Body of pancreas (tissue), 4 donors: ENCODE measurements at places on chromosomes 7 and 10. TPM values are rescaled to one million over a fixed set of nuclear protein-coding genes. Genes with fewer than 3 reads are reported as not detected.

DNA sequence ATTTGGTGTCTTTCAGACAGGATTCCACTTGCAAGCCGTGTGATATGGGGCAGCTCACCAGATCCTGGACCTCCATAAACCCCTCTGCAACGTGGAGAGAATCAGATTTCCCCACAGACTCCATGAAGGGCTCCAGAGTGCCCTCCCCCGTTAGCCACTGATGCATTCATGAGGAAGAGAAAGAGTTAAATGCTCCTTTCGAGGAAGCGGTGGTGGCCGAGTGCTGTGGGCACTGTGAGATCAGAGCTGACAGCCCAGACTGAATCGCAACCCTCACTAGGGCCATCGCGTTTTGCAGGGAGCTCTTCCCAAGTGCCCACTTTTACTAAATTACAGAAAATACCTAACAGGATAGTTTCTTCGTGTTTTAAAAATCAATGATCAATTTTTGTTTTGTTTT is 226.3 kb upstream of the ZNF32 start:
- no peak for DNase-seq

DNA sequence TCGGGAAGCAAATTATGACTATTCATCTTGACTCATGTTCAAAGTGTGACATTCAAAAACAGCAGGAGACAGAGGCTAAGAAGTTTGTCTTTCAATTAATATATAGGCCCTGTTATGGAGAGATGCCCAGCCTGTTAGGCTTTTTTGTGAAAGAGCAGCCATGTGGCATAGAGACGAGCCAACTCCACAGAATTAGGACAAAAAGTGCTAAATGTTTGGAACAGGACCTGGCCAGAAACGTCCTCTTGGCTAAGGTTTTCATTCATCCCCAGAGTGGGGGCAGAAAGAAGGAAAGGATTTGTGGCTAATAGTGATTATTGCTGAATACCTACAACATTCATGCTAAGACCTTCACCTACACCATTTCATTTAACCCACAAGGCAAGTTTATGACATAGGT is 324.7 kb upstream of the NPVF start:
- no peak for DNase-seq

GRCh38 chr7:14937581-14937980 is 35.0 kb upstream of the DGKB start:
- no peak for DNase-seq

DNA sequence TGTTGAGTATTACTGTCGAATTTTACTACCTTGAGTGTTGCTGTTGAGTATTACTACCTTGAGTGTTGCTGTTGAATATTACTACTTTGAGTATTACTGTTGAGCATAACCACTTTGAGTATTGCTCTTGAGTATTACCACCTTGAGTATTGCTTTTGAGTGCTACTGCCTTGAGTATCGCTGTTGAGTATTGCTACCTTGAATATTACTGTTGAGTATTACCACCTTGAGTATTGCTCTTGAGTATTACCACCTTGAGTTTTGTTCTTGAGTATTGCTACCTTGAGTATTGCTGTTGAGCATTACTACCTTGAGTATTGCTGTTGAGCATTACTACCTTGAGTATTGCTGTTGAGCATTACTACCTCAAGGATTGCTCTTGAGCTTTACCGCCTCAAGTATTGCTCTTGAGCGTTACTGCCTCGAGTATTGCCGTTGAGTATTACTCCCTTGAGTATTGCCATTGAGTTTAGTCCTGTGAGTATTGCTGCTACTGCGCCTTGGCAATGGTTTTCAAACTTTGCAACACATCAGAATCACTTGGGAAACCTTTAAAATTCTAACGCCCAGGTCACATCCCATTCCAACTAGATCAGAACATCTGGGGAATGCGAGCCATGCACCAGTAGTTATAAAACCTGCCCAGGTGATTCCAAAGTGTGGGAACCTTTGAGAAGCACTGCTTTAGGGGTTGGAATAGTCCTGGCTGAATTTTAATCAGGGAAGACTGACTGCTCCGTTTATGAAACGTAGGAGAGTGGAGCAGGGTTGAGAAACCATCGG is 61.7 kb downstream of the TCF7L2 start:
- DNase-seq, result no peak

STEAP2 gene
- total RNA-seq, result 12.7 TPM

DNA sequence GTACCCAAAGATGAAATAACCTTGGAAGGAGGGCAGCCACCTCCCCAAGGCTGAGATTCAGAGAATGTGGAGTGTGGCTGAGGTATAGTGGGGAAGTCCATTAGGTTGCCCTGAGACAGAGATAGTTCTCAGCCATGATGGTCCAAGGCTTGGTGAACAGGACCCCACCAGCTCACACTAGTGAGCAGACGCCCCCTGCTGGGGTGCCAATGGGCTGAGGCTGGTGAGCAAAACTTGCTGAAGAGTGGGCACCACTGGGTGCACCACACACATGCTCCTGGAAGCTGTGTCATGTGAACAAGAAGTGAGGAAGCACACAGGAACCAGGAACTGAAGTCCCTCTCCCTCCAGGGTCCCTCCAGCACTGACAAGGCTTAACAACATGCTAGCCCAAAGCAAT is 8.9 kb downstream of the FBXL13 start:
- DNase-seq, result no peak

- no peak for DNase-seq
Measured at GRCh38 chr7:22219036-22219435, 137.9 kb downstream of the RAPGEF5 start.

GRCh38 chr7:79979437-79979836 is 155.2 kb upstream of the GNAI1 start:
- no peak for DNase-seq

- DNase-seq, result peak; percentile 22
Measured at GRCh38 chr10:22253580-22253882, 35.7 kb upstream of the EBLN1 start.

DNA sequence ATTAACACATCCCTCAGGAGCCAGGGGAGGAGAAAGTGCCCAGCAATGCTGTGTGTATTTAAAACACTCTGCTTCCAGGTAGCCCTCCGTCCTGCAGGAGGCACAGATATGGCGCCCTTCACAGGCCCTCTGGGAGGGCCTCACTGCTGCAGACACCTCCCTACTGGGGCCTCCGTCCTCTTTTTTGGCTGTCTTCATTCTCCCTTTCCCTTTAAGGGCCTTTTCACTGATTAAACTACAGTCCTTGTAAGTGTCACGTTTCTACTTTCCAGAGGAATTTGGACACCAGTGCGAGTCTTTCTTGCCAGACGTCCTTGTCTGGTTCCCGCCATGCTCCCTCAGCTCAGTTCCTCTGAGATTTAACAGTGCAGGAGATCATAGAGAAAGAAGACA is 39.7 kb upstream of the MKRN1 start:
- no peak for DNase-seq
